ENCODE measurements at places on chromosomes 5 and 9.

DNA sequence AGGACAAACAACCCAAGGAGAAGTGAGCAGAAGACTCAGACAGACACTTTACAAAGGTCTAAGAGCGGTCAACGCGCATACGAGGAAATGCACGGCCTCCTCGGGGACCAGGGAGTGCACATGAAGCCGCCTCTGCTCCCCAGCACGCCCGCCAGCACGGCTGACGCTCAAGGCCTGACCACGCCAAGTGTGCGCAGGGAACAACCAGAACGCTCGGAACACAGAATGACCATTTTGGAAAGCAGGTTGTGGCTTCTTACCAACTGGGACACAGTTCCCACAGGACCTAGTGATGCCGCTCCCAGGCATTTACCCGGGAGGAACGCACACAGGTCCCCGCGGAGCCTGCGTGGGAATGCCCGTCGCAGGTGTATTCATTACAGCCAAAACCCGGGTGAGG is 191.5 kb upstream of the PPP1R26 start:
- DNase-seq, result no peak

DNA sequence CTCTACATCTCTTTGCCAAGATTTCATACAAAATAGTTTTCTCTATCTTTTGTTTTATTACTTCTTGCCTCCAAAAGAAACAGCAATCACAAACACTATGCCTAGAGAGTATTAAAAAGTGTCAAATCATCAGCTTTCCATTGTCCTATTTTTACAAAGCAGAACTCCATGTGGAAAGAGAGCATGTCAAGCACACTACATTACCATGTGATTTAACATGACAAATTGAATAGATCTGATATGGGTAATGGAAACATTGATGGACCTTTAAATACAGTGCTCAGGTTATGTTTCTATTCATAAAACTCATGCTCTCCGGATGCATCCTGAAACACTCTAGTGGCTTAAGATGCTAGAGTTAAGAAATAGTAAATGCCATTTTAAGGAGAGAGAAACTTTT is 791.4 kb upstream of the CTNND2 start:
- DNase-seq, result no peak

- DNase-seq, result no peak
Measured at GRCh38 chr5:6411141-6411540, 32.8 kb upstream of the MED10 start.

DNA sequence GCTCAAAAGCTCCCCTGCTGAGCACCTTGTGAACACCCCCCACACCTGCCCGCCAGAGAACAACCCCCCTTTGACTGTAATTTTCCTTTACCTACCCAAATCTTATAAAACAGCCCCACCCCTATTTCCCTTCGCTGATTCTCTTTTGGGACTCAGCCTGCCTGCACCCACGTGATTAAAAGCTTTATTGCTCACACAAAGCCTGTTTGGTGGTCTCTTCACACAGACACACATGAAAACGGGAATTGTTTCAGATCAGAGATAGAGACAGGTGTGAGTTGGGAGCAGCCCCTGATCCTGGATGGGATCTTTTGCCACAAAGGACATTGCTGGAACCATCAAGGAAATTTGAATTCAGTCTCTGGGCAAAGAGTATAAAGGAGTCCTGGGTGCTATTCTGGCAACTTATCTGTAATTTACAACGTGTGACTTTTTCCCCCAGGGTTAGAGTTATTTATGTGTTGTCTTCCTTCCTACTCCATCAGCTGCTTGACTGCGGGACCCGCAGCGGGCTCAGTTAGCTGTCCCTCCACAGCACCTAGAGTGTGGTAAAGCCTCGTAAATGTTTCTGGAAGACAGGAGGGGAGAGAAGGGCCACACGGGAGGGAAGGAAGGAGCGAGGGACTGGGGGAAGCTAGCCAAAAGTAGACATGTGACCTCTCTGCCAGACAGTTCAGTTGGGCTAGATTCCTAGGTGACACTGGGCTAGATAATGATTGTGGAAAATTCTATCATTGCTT is 437.0 kb downstream of the ZNF608 start:
- no peak for DNase-seq

- no peak for DNase-seq
Measured at GRCh38 chr9:89448381-89448780, 49.5 kb downstream of the SEMA4D start.

DNA sequence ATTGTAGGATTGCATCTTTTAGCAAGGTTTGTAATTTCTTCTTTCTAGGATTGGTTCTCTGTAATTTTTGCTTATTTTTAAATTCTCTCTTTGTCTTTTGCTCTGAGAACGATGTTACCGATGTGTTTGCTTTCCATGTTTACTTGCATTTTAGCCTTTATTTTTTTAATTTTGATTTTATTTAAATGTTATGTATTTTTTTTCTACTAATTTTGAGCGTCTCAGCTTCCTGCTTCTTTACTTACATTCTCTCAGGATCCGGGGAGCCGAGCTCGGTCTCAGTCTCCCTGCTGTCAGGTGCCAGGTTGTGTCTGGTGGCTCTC is 20.9 kb downstream of the ANXA2R start:
- no peak for DNase-seq
